ENCODE measurements at places on chromosomes 6 and 20. TPM values are rescaled to one million over a fixed set of nuclear protein-coding genes. Genes with fewer than 3 reads are reported as not detected.

The KHDC1L gene
- not detected for total RNA-seq

- no peaks in the 10 kb centered on the region for H3K27me3 ChIP-seq
- H3K27ac ChIP-seq: no peak overlapping the region
- no peak for DNase-seq
- H3K4me1 ChIP-seq: no peaks in the 10 kb centered on the region
- H3K36me3 ChIP-seq: no peaks in the 10 kb centered on the region
Observed at GRCh38 chr20:5928836-5929715, 21.3 kb downstream of the TRMT6 start.

DNA sequence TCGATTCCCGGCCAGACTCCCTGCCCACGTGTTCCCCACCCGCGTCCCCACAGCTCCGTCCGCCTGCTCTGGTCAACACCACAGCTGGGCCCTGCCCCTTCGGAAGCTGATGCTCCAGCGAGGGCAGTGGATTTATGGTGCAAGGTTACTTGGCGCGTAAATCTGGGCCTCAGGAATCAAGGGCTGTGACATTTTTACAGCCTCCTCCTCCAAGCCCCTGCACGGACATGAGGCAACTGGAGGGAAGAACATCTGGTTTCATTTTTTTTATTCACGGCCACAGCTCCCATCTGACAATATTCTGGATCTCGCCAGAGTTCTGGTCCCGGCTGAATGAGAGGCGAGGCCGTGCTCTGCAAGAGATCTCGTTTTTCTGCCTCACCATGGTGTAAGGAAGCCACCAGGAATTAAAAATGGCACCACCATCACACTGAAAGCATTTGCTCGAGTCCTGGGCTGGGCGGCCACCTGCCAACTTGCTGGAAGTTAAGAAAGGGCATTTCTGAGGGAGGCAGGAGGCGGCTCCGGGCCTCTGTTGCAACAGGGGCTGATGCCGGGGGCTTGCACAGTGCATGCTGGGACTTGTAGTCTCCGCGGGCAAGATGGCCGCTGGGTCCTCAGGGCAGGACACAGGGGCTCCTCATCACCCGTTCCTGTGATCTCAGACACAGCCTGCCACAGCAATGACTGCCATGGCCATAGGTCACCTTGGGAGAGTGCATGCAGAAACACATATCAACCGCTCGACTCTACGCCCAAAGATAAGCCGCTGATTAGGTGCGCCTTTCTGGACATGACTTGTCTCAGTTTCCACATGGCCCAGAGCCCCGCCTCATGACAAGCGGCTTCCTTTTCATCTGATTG is 148.5 kb downstream of the LY86 start:
- peak; percentile 34 for DNase-seq
- H3K4me1 ChIP-seq: no peaks in the 10 kb centered on the region
- H3K27me3 ChIP-seq: no peaks in the 10 kb centered on the region
- no peak overlapping the region for H3K27ac ChIP-seq

The SLC4A11 gene
- 0.78 TPM for total RNA-seq

DNA sequence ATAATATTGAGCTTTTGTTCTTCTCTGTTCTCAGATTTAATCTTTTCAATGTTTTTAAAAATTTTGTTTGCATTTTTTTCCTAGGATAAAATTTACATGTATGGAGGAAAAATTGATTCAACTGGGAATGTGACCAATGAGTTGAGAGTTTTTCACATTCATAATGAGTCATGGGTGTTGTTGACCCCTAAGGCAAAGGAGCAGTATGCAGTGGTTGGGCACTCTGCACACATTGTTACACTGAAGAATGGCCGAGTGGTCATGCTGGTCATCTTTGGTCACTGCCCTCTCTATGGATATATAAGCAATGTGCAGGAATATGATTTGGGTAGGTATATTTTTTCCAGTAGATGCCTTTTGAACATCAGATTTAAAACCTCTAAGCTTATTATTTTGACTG is 89.8 kb downstream of the ATRN start:
- no peak overlapping the region for H3K4me3 ChIP-seq
- no peak for DNase-seq
- H3K4me1 ChIP-seq: no peaks in the 10 kb centered on the region
- H3K27ac ChIP-seq: no peak overlapping the region
- no peaks in the 10 kb centered on the region for H3K27me3 ChIP-seq

The COL12A1 gene
- total RNA-seq: 208 TPM

GRCh38 chr20:6232436-6232835 is 109.6 kb upstream of the FERMT1 start:
- no peaks in the 10 kb centered on the region for H3K27me3 ChIP-seq
- H3K4me1 ChIP-seq: no peaks in the 10 kb centered on the region
- no peak overlapping the region for H3K4me3 ChIP-seq
- no peak for DNase-seq
- no peak overlapping the region for H3K27ac ChIP-seq
- H3K36me3 ChIP-seq: no peaks in the 10 kb centered on the region

DNA sequence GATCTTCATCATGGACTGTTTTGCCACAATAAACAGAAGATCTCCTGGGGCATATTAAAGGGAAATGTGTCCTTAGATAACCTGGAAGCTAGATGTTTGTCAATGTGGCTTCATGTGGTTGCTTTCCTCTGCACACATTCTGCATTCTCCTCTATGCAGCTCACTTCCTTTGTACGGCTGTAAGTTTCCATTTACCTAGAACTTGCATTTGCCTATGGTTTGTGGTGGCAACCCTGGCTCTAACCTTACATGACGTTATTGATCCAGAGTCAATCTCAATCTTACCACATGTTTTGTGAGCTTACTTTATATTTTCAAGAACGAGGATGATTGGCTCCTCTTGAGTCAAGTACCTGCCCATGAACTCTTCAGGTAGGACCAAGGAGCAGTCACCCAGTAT is 863.1 kb downstream of the MAFB start:
- H3K4me3 ChIP-seq: no peak overlapping the region
- no peaks in the 10 kb centered on the region for H3K27me3 ChIP-seq
- no peak overlapping the region for H3K27ac ChIP-seq
- DNase-seq: no peak
- no peaks in the 10 kb centered on the region for H3K36me3 ChIP-seq

The PRDM1 gene
- 2.1 TPM for total RNA-seq

The PTCRA gene
- total RNA-seq: not detected

The PROKR2 gene
- not detected for total RNA-seq

DNA sequence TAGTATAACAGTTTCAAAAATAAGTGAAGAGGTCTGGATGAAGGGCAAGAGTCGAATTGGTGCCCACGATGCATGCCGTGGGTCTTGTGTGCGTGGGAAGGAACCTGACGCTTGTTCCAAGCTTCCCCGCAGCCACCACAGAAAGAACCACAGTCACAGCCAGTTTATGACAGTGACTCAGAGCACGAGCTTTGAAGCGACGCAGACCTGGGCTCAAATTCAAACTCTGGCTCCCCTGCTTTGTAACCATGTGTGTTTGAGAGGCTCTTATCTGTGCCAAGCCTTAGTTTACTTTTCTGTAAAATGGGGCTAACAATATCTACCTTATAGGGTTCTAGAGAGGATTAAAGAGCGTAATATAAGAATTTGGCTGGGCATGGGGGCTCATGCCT is 65.5 kb downstream of the SYNJ2 start:
- H3K36me3 ChIP-seq: peaks cover 16% of the 10 kb centered on the region
- no peak overlapping the region for H3K27ac ChIP-seq
- H3K4me3 ChIP-seq: no peak overlapping the region
- H3K27me3 ChIP-seq: no peaks in the 10 kb centered on the region

DNA sequence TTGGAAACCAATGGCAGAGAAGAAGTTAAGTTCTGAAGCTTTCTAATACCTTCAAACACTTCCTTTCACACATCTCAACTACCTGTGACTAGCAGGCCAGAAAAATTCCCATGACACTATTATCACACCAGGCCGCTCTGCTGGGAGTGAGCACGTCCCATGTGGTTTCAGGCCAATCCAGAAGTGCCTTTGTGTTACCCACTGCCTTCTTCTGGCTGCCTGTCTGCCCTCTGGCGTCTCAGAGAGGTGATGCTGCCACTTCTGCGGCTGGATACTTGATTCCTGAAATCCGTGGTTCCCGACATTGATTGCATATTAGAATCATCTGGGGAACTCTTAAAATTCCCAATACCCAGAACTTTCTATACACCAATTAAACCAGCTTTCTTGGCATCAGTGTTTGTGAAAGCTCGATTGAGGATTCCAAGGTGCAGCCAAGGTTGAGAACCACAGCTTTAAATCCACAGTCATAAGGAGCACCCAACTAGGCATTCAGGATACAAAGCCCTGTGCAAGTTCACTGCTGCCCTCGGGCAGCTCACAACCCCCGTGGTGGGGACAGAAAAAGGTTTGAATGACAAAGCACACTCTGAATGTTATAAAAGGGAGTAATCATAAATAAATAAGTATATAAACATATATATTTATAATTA is 65.6 kb downstream of the STMND1 start:
- no peak for DNase-seq
- H3K36me3 ChIP-seq: no peaks in the 10 kb centered on the region
- H3K4me1 ChIP-seq: no peaks in the 10 kb centered on the region
- H3K27me3 ChIP-seq: no peaks in the 10 kb centered on the region
- no peak overlapping the region for H3K27ac ChIP-seq

DNA sequence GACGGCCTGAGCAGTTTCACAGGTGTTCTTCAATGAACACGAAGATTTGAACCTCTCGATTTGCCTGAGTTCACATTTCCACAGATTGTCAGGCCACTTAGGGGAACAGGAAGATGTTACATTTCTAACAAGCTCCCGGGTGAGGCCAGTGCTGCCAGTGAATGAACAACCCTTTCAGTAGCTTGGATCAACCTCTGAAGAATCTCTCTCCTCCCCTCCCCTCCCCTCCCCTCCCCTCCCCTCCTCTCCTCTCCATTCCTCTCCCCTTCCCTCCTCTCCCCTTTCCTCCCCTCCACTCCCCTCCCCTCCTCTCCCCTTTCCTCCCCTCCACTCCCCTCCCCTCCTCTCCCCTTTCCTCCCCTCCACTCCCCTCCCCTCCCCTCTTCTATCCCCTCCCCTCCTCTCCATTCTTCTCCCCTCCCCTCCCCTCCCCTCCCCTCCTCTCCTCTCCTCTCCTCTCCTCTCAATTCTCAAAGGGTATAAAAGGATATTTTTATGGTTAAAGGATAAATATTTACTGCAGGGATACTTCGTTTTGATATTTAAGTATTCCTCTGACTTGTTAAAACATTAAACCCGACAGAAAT is 114.1 kb upstream of the INSM1 start:
- H3K36me3 ChIP-seq: no peaks in the 10 kb centered on the region
- no peak overlapping the region for H3K27ac ChIP-seq
- DNase-seq: no peak

DNA sequence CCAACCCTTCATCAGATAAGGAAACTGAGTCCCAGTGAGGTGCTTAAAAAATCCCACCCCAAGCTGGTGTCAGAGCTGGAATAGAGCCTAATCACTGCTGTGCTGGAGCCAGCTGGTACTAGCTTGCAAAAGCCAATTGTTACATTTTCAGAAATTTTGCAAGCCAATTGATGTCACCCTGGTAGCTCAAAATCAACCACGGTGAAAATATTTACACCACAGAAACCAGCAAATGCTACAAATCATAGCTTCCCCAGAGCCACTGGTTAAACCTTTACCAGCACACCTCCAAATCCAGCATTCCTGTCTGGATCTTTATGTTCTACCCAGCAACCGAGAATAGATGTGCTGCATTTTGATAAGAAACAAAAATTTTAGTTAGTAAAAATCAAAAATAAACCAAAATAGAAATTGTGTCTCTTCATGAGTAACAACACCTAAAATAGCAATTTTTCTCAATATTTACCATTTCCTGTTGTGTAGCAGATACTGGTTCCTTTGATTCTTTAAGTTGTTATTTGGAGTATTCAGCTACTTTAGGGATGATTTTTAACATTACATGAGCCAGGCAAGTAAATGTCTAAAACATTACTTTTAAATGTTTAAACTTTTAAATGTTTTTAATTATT is 7.2 kb upstream of the LCA5 start:
- no peaks in the 10 kb centered on the region for H3K27me3 ChIP-seq
- H3K27ac ChIP-seq: peak overlapping the region; percentile 76
- no peak for DNase-seq

DNA sequence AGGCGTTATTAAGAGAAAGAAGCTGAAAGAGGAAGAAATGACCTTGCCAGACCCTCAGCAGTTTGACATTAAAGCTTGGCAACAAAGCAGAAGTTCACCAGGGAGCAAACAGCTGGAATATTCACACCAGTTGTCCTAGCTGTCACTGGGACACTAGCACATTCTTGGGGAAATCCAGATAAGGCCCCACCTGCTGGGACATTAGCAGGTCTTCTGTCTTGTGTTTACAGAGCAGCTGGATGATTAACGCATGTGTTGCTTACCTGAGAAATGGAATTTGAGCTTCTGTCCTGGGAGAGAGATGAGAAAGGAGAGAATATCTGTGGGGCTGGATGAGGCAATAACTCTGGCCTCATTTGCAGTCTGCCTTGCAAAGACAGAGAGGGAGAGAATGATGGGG is 137.6 kb upstream of the RIN2 start:
- H3K4me1 ChIP-seq: no peaks in the 10 kb centered on the region
- no peak overlapping the region for H3K4me3 ChIP-seq
- no peaks in the 10 kb centered on the region for H3K36me3 ChIP-seq
- H3K27me3 ChIP-seq: no peaks in the 10 kb centered on the region
- H3K27ac ChIP-seq: no peak overlapping the region

DNA sequence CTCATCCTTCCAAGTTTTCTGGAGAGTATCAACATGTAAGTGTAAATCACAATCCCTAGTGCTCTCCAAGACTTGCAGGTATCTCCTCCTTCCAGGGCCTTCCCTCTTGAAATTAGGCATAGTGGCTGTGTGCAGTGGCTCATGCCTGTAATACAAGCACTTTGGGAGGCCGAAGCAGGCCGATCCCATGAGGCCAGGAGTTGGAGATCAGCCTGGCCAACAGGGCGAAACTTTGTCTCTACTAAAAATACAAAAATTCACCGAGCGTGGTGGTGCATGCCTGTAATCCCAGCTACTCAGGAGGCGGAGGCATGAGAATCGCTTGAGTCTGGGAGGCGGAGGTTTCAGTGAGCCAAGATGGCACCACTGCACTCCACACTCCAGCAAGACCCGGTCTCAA is 9.4 kb upstream of the ANGPT4 start:
- no peak for DNase-seq
- H3K36me3 ChIP-seq: no peaks in the 10 kb centered on the region
- H3K27ac ChIP-seq: no peak overlapping the region
- H3K4me1 ChIP-seq: no peaks in the 10 kb centered on the region

DNA sequence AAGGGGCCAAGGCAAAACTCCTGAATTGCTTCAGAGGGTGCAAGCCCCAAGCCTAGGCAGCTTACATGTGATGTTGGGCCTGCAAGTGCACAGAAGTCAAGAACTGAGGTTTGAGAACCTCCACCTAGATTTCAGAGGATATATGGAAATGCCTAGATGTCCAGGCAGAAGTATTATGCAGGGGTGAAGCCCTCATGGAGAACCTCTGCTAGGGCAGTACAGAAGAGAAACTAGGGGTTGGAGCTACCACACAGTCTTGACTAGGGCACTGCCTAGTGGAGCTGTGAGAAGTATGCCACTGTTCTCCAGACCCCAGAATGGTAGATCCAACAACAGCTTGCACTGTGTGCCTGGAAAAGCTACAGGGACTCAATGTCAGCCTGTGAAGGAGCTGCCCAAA is 179.7 kb upstream of the GJE1 start:
- H3K27me3 ChIP-seq: no peaks in the 10 kb centered on the region
- no peaks in the 10 kb centered on the region for H3K4me1 ChIP-seq
- no peak overlapping the region for H3K27ac ChIP-seq
- H3K36me3 ChIP-seq: no peaks in the 10 kb centered on the region

- H3K27me3 ChIP-seq: no peaks in the 10 kb centered on the region
- DNase-seq: peak; percentile 46
Observed at GRCh38 chr6:15879371-15880261, 216.8 kb upstream of the DTNBP1 start.

- DNase-seq: no peak
- no peaks in the 10 kb centered on the region for H3K4me1 ChIP-seq
- no peaks in the 10 kb centered on the region for H3K27me3 ChIP-seq
- no peaks in the 10 kb centered on the region for H3K36me3 ChIP-seq
- H3K27ac ChIP-seq: no peak overlapping the region
Observed at GRCh38 chr6:90025523-90026061, 131.3 kb downstream of the GJA10 start.
